Stimulated activated CD8-positive, alpha-beta memory T cell treated with anti-CD3 and anti-CD28 coated beads, Interleukin-7, amount 100 ng/mL, for 24 hours (primary cell): ENCODE measurements at places on chromosomes 1 and 21.

GRCh38 chr1:182699393-182700350 is 15.3 kb upstream of the RGS8 start:
- DNase-seq = no peak

- DNase-seq = no peak
These were observed 27.4 kb upstream of the DUSP23 start for GRCh38 chr1:159753386-159753785.

DNA sequence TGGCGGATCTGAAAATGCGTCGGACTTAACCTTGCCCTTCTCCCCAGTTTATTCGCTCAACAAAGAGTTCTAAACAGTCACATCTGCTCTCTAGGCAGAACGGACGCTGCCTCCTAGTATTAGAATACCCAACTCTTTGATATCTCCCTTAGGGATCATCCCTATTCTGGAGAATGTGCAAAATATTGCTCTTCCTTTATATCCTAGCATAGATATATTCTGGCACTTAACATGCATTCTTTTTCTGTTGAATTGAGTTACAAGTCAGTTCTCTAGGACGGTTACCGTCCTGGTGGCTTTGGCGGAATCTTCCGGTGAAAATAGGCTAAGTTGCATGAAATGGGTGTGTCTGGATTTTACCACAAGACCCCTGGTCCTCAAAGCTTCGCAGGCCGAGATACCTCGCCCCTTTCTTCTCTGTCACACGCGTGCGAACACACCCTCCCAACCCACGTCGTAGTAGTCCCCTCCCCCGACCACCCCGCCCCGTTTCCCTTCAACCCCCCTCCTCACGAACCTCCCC is 501 bp upstream of the DNAJC6 start:
- no peak for DNase-seq

DNA sequence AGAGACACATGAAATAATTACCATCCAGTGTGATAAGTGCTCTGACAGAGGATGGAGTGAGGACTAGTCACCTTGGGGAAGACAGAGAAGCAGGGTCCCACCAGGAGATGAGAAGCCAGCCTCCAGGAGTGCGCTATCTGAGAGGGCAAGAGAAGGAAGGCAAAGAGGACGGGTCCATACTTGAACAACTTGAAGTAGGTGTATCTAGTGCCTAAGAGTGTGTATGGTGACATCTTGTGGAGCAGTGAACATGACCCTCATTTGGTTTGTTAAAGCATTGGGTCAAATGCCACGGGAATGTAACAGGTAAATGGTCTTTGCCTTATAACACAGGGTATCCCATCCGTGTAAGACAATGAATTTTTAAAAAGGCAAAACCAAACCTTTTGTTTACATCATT is 39.8 kb downstream of the MRPL39 start:
- no peak for DNase-seq

DNA sequence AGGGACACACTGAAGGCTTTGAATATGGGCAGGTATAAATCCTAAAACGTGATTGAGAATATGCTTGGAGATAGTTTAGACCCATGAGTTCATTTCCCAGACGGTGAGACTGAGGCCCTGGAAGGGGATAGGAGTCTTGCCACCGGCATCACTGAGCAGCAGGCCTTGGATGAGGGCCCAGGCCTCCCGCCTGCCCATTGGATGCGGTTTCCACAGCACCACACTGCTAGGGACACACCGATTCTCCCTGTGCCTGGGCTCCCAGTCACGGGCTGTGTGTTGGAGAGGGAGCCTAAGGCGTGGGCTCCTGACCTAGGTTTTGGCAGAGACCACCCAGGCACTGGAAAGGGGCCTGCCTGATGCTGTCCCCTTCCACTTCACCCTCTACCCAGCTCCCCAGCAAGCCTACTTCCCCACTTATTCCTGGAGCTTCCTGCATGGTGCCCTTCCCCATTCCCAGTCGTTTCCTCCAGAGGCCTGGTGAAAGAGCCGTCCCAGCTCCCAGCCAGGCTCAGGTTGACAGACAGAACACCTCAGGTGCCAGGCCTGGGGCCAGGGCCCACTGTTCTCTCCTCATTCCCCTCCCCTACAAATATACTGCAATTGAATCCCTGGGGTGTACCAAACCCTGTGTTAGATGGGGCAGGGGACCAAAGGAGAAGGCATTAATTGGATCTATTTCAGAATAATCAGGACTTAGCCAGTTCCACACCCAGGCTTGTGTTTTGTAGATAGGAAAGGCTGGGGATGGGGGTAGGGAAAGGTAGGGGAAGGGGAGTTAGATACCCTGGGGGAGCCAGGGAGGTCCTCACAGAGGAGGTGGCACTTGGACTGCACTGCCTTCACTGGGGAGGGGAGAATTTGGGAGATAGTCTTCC is 3.4 kb downstream of the FOXO6 start:
- no peak for DNase-seq
